ENCODE measurements at places on chromosomes 12 and 14.

DNA sequence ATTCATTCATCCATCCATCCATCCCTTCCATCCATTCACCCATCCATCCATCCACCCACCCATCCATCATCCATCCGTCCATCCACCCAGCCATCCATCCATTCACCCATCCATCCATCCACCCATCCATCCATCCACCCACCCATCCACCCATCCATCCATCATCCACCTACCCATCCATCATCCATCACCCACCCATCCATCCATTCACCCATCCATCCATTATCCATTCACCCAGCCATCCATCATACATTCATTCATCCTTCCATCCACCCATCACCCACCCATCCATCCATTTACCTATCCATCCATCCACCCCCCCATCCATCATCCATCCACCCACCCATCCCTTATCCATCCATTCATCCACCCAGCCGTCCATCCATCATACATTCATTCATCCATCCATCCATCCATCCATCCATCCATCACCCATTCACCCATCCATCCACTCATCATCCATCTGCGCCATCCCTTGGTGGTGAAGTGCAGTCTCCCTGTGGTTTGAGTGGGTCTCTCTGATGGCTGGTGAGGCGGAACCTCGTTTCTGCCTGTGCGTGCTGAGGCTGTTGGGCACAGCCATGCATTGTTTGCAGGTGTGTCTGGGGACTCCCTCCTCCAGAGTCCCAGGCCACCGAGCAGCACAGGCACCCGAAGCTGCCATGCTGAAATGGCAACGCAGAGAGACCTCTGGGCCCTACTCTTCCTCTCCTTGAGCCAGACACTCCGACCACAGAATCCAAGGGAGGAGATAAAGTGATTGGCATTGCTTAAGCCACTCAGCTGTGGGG, 22.7 kb downstream of the NOC4L start:
- no peak for DNase-seq

DNA sequence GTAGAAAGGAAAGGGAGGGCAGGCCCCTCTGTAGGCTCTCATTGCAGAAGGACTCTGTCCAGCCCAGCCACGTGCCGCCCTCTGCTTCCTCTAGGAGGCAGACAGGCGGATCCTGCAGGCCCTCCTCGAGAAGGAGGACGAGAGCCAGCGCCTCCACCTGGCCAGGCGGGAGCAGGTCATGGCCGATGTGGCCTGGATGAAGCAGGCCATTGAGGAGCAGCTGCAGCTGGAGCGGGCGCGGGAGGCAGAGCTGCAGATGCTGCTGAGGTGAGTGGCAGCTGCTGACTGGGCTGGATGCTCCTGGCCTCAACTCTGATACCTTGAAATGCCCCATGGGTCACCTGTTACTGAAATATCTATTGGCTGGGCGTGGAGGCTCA, 10.9 kb downstream of the TCHP start:
- no peak for DNase-seq

GRCh38 chr12:1533205-1533601, 61.2 kb downstream of the FBXL14 start:
- no peak for DNase-seq

GRCh38 chr12:3520168-3520567, 29.2 kb downstream of the PRMT8 start:
- DNase-seq = no peak

DNA sequence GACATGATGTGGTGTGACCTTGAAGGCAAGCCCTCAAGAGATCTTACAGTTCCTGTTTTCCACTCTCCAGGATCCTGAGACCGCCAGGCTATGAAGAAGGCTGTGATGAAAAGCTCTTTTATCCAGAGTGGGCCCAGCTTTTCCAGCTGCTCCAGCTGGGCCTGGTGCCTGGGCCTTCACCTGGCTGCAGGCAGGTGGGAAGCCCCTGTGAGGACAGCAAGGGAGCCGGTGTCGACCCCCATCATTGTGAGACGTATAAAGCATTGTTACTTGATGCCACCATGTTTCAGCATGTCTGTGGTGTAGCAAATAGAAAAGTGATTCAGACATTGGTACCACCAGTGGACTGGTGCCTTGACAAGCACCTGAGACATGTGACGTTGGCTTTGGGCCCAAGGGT, 190.2 kb downstream of the KIF26A start:
- DNase-seq = no peak

- no peak for DNase-seq
These were observed 129.8 kb upstream of the KRR1 start for GRCh38 chr12:75641031-75641780.

GRCh38 chr12:62900686-62901272, 34.2 kb downstream of the PPM1H start:
- DNase-seq = no peak

GRCh38 chr14:102982852-102983470, 60.5 kb downstream of the AMN start:
- no peak for DNase-seq

DNA sequence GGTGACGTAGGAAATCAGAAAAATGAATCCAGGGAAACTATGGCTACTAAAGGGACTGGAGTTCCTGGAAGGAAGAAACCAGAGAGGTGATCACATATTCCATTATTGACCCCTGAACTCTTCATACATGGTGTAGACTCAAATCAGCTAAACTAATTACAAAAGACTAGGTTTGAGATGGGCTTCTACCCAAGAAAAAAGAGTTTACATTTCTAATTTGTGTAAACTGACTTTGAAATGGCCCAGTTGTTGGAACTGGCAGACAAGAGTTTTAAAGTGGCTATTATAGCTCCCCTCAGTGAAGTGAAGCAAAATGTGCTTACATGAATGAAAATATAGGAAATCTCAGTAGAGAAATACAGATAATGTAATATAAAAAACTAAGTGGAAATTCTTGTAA, 1619.4 kb upstream of the SEL1L start:
- DNase-seq = no peak

DNA sequence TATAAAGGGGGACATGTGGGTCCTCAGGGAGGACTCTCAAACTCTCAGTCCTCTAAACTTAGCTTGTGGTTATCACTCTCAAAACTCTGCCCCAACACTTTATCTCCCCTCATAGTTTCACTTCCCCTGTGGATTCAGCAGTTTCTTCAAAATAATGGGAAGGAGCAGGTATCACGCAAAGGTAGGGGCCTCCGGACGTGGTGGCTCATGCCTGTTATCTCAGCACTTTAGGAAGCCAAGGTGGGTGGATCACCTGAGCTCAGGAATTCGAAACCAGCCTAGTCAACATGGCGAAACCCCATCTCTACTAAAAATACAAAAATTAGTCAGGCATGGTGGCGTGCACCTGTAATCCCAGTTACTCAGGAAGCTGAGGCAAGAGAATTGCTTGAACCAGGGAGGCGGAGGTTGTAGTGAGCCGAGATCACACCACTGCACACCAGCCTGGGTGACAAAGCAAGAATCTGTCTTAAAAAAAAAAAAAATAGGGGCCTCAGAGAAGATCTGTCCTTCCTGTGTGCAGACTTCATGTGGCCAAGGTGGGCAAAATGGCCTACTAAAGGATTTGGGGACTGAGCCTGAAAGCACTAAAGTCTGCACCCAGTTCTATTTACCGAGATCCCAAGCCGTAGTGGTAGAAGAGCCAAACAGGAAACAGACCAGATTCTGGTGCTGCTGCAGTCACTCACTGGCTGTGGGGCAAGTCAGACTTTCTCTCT, 6.4 kb downstream of the ITGB7 start:
- no peak for DNase-seq

GRCh38 chr12:1920971-1921370, 2.5 kb upstream of the CACNA2D4 start:
- no peak for DNase-seq

- DNase-seq = no peak
These were observed 136.7 kb downstream of the ZNF664 start for GRCh38 chr12:124109760-124110159.

GRCh38 chr12:81416571-81416970, 338.7 kb downstream of the ACSS3 start:
- DNase-seq = peak; percentile 74

DNA sequence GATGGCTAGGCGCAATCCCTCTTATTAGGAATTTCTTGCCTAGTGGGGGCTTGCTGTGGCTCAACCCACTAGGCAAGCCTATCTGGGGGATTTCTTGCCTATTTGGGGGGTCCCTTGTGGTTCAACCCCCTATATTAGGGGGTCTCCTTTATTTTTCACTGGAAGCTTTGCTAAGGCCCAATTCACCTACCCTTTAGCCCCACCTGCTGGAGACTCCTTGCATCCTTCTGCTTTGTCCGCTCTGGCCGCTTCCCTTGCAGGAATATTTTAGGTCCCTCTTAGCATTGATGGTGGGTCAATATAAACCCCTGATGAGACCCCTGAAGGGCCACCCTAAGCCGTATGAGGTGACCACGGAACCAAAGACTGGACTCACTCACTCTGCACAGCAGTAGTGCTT, 1552.1 kb downstream of the AACS start:
- no peak for DNase-seq

- no peak for DNase-seq
These were observed 270.6 kb upstream of the TBX3 start for GRCh38 chr12:114954511-114955055.

DNA sequence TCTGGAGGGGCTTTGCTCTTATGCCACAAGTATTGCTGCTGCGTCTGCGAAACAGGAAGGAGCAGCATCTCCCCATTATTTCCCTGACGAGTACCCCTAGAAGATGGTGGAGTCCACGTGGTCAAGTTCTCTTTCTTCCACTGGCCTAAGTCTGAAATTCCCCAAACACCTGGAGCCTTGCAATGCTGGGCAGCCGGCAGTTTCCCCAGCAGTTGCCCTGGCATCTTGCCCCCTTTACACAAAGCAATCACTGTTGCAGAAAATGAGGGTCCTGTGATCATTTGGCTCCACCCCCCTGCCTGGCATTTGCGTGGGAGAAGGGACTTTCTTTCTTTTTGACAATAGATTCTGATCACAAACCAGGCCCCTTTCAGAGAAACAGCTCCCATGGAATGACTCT, 56.9 kb downstream of the FOS start:
- DNase-seq = peak; percentile 67

DNA sequence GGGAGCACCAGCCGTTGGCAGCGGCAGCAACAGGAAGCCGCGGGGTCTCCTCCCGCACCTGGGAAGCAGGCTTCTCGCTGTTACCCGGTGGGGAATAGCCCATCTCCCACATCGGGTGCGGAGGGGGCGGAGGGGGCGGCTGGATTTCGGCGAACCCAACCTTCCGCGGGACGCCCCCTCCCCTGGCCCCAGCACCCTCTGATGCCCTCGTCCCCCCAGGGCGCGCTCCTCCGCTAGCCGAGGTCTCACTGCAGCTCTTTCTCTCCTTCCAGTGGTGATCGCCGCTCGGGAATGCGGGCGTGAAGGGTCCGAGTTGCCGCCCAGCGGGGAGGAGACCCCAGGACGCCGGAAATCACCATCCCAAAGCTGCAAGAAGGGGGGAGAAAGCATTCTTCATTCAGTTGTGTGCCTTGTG, 303 bp downstream of the SAMD4A start:
- no peak for DNase-seq

DNA sequence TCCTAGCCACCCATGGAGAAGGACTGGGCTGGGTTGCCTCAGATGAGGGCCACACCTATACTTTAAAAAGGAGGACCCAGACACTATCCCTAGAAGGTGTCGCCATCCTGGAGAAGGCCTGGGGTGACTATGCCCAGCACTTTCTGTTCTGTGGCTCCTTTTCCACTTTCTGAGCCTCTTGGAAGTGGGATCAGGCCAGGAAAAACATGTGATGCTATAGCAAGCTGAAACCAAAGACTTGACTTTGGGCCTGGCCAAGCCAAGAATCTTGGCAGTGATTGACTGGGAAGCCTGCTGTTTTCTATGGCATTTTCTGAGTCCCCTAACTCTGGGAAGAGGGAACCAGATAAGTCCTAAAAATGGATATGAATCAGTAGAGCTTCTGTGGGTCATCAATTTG, 332.3 kb downstream of the ZFP36L1 start:
- DNase-seq = peak; percentile 23

GRCh38 chr14:57232006-57232405, 36.7 kb downstream of the EXOC5 start:
- no peak for DNase-seq

DNA sequence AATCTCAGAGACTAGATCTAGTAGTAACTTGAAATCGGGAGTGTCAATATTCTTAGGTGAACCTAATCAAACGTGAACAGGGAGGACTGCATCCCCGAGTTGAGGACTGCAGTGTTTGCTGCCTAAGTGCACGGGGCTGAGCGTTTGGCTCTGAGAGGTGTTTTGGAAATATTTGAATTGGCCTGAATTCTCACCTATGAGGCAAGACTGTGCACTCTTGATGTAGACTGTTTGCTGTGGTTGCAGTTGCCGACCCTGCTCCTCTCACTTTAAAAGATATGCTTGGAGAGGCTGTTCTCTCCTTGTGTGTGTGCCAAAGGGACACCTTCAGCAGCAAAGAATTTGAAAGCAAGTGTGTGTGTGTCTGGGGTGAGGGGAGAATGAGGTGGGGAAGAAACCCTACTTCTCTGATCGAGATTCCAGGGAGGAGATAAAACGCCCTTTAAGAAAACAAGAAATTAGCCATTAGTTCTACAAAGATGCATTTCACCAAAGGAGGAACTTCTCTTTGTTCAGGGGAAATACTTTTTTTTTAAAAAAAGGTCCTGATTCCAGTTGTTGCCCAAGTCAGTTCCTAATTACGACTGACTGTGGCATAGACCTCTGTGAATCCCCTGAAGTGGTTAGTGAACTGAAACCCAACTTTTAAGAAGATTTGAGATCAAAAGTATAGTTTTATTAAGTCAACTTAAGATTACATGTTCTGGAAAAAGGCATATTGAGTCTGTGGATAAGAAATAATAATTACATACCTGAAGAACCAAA, 106.6 kb downstream of the DYRK2 start:
- peak; percentile 15 for DNase-seq

DNA sequence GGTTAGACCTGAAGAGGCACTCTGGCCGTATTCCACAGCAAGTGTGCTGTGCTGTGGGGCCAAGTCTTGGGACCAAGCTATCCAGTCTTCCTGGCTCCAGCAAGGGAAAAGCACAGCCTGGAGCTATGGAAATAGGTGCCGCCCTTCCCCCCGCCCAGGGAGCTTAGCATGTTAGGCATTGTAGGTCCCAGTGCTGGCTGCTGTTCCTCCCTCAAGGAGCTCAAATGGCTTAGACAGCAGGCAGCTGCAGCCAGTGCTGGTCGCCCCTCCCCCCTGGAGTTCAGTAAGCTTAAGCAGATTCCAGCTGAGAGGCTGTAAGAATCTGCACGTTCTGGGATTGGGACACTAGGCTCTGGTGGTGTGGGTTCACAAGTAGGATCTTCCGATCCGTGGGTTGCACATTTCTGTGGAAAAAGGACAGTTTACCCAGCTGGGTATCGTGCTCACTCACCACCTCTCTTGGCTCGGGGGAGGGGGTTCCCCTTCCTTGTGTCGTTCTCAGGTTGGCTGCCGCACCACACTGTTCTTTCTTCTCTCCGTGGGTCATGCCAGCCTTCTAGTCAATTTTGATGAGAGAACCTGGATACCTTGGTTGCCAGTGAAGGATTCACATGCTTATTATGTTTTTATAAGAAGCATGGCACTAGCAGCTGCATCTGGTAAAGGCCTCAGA, 127.3 kb downstream of the CNTN1 start:
- DNase-seq = no peak

GRCh38 chr12:23528316-23528715, 421.2 kb downstream of the SOX5 start:
- no peak for DNase-seq

GRCh38 chr14:95481391-95482022, 34.9 kb downstream of the SYNE3 start:
- no peak for DNase-seq

GRCh38 chr12:41277100-41277945, 89.2 kb downstream of the PDZRN4 start:
- DNase-seq = peak; percentile 56

GRCh38 chr12:80655751-80656150, 51.7 kb upstream of the MYF6 start:
- no peak for DNase-seq

- DNase-seq = no peak
These were observed 23.3 kb upstream of the HMGA2 start for GRCh38 chr12:65800937-65801336.

- no peak for DNase-seq
These were observed 63.3 kb upstream of the CDKN3 start for GRCh38 chr14:54333511-54333910.

Measured in globus pallidus (tissue), 1 donor.